Stimulated activated CD8-positive, alpha-beta memory T cell treated with anti-CD3 and anti-CD28 coated beads, Interleukin-7, amount 100 ng/mL, for 24 hours (primary cell): ENCODE measurements at places on chromosomes 1 and 21.

DNA sequence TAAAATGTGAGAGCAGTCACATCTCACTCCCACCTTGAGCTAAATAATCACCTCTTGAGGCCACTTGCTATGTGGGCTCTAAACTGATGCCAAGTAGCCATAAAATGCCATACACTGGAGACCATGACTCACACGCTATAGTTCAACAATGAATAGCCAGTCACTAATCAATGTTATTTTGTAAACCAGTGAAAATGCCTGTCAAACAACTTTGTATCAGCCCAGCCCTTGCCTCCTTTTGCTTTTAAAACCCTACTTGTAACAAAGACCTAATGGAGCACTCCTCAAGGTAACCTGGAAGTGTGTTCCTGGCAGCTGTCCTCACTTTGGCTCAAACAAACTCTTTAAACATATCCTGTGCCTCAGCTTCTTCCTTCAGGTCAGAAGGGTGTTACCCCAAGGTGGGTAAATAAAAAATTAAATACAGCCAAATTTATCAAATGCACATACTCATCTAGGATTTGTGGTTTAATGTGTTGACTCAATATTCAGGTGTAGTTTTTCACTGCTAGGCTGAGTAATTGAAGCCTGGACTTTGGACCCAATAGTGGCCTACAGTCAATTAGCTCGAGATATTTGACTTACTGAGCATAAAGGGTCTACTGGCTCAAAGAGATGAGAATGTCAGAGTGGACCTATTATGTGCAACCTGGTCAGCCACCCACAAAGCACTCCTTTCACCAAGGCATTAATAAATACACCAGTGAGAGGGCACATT, 154.3 kb downstream of the COQ8A start:
- no peak for DNase-seq

GRCh38 chr1:37549341-37549740, 4.8 kb downstream of the SNIP1 start:
- DNase-seq, result no peak

DNA sequence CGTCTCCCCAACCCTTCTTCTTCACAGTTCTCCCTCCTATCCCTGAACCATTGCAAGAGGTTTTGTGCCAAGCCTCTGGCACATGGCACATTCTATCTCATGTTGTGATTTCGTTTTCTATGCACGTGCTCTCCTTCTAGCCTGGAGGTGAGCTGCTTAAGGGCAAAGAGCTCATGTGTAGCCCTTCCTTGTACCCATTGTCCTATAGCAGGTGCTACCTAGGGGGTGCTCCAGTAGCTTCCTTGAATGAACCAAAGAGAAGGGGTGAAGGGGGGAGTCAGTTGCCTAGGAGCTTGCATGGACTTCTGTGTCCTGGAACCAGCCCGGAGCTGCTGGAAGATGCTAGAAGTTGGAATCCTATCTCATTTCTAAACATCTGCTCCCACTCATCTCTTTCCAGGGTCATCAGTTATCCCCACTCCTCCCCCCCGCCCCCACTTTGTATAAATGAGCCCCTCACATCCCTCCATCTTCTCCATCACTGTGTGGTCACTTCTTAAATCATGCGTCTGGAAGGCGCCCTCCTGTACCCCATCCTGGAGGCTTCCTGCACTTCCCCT, 535 bp upstream of the DISC1 start:
- DNase-seq, result no peak

GRCh38 chr1:43619996-43620920, 29.7 kb upstream of the KDM4A start:
- DNase-seq, result no peak

- DNase-seq, result no peak
Measured at GRCh38 chr1:33815061-33815460, 48.8 kb upstream of the HMGB4 start.

- no peak for DNase-seq
Measured at GRCh38 chr21:43805275-43805800, 16.0 kb downstream of the RRP1 start.

DNA sequence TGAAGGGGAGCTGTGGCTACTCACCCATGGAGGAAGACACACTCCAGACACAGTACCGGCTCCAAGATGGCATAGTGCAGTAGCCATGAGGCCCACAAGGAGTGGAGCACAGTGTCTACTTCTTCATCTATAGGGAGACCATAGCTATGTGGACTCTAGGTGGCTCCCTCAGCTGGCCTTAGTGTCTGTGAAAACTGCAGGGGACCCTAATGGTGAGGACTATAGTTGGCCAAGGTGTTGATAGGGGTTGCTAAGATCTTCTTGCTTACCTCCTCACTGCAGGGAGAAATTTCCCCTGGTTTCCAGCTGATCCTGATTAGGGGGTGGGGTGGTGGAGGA, 58.9 kb downstream of the DIPK1A start:
- DNase-seq, result no peak

- no peak for DNase-seq
Measured at GRCh38 chr1:74681851-74682250, 8.3 kb upstream of the ERICH3 start.

DNA sequence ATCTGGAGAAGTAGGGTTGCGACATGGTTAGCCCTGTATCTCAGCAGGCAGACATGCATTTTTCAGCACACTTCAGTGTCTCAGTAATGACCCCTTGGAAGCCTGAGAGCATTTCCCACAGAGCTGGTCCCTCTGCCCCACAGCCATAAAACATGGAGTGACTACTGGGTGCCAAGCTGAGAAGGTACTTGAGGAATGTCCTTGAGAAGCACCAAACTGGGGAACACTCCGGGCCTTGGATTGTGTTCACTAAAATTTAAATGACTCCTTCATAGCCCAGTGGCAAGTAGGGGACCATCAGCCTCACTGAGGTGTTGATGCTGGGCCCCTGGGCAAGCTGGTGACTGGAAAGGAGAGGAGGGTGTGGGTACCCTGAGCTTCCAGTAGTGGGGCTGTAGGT, 54.7 kb downstream of the KCNJ6 start:
- no peak for DNase-seq

- no peak for DNase-seq
Measured at GRCh38 chr21:36908260-36908908, 58.1 kb downstream of the HLCS start.

DNA sequence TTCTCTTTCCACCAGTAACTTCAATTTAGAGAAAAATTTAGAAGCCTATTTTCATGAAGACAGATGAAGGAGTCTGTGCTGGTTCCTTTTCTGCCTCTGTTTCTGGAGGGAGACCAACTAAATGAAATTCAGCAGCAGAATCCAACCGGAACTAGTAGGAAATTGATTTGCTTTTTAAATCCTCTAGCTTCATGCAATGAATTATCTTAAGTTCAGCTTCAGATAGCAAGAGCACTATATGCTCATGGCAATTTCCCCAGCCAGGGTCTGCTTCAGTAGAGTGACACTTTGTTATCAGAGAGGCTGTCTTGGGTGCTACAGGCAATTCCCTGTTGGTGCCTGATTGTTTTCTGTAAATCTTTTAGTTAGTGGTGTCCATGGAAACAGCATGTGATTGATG, 189.7 kb downstream of the SLC35F3 start:
- DNase-seq, result no peak

DNA sequence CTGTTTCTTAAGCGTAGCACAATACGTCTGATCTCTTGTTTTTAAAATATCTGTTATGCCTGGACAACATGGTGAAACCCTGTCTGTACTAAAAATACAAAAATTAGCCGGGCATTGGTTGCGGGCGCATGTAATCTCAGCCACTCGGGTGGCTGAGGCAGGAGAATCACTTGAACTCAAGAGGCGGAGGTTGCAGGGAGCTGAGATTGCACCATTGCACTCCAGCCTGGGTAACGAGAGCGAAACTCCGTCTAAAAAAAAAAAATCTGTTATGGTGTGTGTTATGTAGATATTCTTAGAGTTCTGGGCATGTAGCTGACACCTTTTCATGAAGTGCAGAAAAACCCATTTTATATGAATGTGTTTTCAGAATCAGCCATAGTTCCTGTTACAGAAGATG, 38.2 kb downstream of the RABGAP1L start:
- no peak for DNase-seq

DNA sequence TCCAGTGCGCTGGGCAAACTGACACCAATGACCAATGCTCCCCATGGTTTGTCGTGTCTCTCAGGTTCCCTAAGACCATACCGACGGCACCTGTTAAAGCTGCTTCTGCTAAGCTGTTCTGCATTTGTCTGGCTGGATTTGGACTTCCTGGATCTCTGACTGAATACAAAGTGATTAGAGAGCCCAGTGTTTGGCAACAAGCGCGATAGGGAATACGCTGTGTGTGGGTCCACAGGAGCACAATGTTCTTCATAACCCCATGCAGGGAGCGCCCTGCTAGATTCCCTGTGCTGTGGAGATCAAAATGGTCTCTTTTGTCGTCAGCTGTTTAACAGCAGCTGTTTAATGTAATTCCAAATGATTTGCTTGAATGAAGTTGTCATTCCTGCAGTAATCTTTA, 26.0 kb upstream of the ESRRG start:
- DNase-seq, result no peak

GRCh38 chr21:19475525-19475924, 1071.9 kb upstream of the TMPRSS15 start:
- DNase-seq, result no peak

DNA sequence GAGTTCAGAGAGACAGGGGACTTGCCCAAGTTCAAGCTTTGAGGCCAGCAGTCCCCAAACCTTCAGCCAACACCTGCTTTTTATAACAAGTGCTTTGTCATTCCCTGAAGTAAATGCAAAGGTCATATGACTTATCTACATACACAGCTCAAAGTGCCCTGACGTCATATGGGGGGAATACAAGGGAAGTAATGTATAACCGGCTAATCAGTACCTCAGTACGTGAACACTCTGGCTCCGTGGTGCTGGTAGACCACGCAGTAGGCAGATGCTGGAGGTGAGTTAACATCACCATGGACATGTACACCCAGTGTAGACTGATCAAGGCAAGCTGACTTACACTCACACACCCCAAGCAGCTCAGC, 60.0 kb downstream of the BACE2 start:
- no peak for DNase-seq

DNA sequence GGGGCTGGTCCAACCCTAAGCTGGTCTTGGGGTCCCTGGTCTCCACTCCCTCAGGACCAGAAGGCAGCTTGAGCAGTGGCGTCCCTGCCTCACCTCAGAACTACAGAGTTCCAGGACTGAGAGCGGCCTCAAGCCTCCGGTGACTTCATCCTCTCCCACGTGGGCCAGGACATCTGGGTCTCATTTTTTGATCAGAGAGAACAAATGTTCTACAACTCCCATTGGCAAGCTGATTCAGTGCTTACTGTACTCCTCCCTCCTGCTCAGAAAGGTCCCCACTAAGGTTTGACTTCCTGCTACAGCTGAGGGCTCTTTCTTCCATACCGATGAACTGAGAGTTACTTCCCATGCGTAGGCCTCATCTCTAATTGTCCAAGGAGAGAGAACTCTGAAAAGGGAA, 78.5 kb downstream of the PLXNA2 start:
- no peak for DNase-seq

DNA sequence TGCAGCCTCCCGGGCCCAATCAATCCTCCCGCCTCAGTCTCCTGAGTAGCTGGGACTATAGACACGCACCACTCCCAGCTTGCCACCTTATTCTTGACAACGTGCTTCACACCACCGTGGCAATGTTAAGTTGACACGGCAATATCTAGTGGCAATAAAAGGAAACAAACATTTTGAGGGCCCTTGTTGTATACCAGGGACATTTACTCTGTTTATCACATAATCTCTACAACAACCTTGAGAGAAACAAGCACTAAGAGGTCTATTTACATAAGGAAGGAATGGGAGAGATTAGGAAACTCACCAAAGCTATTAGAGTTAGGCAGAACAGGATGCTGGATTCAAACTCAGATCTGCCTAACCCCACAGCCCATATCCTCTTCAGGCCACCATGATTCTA, 3.1 kb downstream of the KLHDC8A start:
- no peak for DNase-seq

- no peak for DNase-seq
Measured at GRCh38 chr1:5734996-5735395, 257.2 kb downstream of the NPHP4 start.

GRCh38 chr21:31798842-31799704, 67.2 kb upstream of the SCAF4 start:
- DNase-seq, result no peak

- DNase-seq, result no peak
Measured at GRCh38 chr1:75392278-75392677, 218.6 kb downstream of the SLC44A5 start.

GRCh38 chr1:205285381-205286101, 36.0 kb downstream of the NUAK2 start:
- no peak for DNase-seq

GRCh38 chr1:182200025-182200812, 138.7 kb upstream of the ZNF648 start:
- no peak for DNase-seq

- DNase-seq, result no peak
Measured at GRCh38 chr1:222867316-222867715, 52.5 kb downstream of the DISP1 start.

DNA sequence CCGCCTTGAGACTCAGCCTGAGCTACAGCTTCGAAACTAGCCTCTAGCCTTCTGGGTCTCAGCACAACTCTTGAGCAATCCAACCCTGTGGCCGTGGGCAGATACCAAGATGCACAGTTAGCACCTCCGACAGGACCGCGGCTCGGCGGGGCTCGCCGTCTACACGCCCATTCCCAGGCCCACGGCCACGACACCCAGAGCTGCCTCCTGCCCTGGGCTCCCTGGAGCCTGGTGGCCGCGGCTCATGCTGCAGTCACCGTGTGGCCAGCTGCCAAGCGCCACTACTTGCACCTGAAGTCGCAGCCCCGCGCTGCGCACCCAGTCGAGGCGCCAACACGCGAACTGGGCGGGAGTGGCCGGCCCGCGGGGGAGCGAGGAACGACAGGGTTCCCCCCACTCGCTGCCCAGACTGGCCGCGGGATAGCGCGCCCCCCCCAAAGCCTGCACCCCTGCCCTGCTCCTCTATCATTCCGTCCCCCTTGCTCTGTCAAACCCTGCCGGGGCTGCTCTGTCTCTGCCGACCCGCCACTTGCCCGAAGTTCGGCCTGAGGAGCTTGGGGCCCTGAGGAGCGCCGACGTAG, 729 bp upstream of the CDCA8 start:
- DNase-seq, result no peak
